ENCODE measurements at places on chromosomes 1 and 21.

- DNase-seq, result no peak
These were observed 16.9 kb downstream of the SLC19A1 start for GRCh38 chr21:45525153-45525909.

- no peak for DNase-seq
These were observed 33.3 kb downstream of the RCC2 start for GRCh38 chr1:17405898-17406759.

- no peak for DNase-seq
These were observed 317.0 kb upstream of the RRP15 start for GRCh38 chr1:217968085-217968484.

DNA sequence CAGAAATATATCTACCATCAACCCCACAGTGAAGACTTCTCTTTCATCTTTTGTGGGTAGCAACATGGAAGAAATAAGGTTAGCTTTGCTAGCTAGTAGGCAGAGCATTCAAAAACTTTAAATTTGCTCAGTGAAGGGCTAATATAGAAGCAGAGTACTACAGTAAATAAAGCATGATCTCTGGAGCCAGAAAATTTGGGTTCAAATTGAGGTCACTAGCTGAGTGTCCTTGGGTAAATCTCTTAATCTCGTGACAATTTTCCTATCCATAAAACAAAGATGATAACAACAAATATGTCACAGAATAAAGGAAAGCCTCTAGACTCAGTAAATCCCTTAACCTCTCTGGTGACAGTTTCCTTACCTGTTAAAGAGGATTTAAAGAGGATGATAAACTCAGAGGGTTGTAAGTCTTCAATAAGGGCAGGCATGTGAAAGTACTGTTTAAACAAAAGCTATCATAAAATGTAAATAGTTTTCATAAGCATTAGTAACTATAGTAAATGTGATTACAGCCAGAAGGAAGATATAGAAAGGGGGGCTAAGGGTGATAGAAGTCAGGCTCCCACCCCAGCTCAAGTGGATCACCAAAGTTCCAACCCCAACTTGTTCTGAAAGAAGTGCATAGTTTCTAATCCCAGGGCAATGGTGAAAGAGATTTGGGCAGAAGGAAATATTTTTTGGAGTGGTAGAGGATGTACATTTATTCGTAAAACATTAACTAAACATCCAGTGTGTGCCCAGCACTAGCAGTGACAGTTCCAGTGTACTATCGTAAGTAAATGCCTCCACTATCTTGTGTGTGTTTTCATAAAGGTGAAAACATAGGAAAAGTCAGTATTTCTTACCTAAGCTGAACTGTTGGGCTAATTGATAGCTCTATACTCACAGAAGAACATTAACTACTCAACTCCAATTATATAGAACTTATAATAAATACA lies 24.8 kb downstream of the TM2D1 start:
- DNase-seq, result no peak

GRCh38 chr1:233587958-233588799 lies 25.7 kb upstream of the KCNK1 start:
- no peak for DNase-seq

- no peak for DNase-seq
These were observed 3.7 kb downstream of the TMCO2 start for GRCh38 chr1:40251456-40251855.

GRCh38 chr1:97791251-97791650 lies 129.6 kb downstream of the DPYD start:
- no peak for DNase-seq

- no peak for DNase-seq
These were observed 41.7 kb downstream of the TMEM53 start for GRCh38 chr1:44632598-44632997.

GRCh38 chr1:37035796-37036666 lies 1.7 kb upstream of the GRIK3 start:
- no peak for DNase-seq

GRCh38 chr1:110348771-110349170 lies 9.6 kb downstream of the RBM15 start:
- no peak for DNase-seq

- DNase-seq, result no peak
These were observed 68.7 kb downstream of the DENND1B start for GRCh38 chr1:197706601-197707000.

GRCh38 chr1:17799642-17800041 lies 44.5 kb downstream of the ACTL8 start:
- no peak for DNase-seq

DNA sequence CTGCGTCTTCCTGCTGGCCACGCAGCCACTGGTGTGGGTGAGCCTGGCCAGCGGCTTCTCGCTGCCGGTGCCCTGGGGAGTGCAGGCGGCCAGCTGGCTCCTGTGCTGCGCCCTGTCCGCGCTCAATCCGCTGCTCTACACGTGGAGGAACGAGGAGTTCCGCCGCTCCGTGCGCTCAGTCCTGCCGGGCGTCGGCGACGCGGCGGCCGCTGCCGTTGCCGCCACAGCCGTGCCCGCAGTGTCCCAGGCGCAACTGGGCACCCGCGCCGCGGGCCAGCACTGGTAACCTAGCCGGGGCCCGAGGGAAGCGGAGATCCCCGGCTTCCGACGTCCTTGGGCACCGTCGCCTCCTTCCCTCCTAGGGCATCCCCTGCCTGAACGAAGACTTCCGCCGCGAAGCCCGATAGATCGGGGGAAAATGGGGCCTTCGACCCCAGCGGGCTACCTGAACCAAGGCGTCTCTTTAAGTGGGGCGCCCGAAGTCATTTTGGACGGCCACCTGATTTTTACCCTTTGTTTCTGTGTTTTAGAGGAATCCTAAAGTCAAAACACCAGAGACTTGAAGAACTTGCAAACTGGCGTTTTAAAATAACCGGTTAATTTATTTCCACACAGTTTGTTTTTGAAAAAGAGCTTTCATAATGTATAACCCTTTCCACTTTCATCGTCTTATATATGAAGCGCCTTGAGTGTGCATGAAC lies 2.0 kb downstream of the GPR88 start:
- no peak for DNase-seq

- no peak for DNase-seq
These were observed 148.4 kb upstream of the HMCN1 start for GRCh38 chr1:185585770-185586169.

DNA sequence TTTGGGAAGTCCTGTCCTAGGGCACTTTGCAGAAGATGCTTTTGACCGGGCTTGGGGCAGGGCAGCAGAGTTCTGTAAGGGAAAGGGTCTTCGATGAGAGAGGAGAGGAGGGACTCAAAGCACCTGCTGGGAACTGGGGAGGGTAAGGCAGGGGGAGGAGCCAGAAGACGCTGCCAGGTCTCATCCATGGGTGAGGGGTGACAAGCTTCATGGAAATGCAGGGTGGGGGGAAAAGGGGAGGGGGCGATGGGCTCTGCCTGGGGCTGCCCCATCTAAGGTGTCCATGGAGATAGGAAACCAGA lies 20.9 kb upstream of the C2CD2 start:
- no peak for DNase-seq

DNA sequence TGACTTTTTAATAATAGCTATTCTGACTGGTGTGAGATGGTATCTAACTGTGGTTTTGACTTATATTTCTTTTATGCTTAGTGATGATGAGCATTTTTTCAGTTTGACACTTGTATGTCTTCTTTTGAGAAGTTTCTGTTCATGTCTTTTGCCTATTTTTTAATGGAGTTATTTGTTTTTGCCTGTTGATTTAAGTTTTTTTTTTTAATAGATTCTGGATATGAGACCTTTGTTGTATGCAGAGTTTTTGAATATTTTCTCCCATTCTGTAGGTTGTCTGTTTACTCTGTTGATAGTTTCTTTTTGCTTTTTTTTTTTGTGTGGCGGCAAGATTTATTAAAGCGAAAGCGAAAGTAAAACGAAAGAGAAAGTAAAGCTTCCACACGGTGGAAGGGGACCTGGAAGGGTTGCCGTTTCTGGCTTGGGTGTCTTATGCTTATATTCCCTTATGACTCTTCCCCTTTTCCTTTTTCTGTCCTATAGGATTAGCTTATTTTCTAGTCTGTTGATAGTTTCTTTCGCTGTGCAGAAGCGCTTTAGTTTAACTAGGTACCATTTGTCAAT lies 67.6 kb downstream of the TBX19 start:
- no peak for DNase-seq

GRCh38 chr1:229657993-229658755 lies 32.1 kb downstream of the URB2 start:
- DNase-seq, result no peak

- no peak for DNase-seq
These were observed 14.1 kb upstream of the TNR start for GRCh38 chr1:175757381-175758015.

GRCh38 chr1:21341517-21342078 lies 51.3 kb upstream of the ECE1 start:
- DNase-seq, result no peak

GRCh38 chr1:209876078-209876800 lies 48.5 kb downstream of the UTP25 start:
- no peak for DNase-seq

GRCh38 chr1:168321945-168322344 lies 41.3 kb downstream of the TBX19 start:
- DNase-seq, result no peak

GRCh38 chr1:201790261-201790660 lies 38.7 kb upstream of the IPO9 start:
- no peak for DNase-seq

DNA sequence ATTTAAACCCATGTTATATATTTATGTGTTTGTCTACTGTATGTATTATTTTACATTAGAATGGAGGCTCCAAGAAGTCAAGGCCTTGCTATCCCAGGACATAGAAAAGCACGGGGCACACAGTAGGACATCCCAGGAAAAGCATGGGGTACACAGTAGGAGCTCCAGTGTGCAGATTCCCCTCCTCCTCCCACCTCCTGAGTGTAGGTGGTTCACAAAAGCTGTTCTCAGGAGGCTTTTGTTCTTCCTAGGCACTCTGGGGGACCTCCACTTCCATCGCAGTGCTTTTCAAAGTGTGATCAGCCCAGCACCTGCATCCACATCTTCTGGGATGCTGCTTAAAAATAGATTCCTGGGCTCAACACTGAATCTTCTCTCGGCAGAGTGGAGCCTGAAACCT lies 30.8 kb upstream of the VTCN1 start:
- DNase-seq, result no peak

DNA sequence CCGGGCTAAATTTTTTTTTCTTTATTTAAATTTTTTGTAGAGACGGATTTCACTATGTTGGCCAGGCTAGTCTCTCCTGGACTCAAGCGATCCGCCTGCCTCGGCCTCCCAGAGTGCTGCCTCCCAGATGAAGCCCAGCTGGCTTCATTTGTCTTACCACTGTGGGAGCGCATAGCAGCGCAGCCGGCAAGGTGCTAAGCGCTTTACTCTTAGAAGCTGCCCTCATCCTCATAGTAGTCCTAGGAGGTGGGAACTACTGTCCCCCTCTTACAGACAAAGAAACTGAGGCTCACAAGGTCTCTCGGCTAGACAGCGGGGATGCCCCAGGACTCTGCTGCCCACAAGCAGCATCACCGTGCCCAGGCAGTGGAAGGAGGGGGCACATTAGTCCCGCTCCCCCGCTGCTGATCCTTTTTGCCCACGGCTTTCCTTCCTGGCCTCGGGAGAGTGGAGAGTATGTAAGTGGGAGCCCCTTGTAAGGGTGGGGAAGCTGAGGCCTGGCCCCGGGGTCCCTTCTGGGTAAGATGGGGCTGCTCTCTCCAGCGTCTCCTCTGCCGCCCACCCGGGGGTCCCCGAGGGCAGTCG lies 726 bp downstream of the TMEM54 start:
- no peak for DNase-seq

GRCh38 chr1:227369102-227369760 lies 50.9 kb upstream of the CDC42BPA start:
- no peak for DNase-seq

DNA sequence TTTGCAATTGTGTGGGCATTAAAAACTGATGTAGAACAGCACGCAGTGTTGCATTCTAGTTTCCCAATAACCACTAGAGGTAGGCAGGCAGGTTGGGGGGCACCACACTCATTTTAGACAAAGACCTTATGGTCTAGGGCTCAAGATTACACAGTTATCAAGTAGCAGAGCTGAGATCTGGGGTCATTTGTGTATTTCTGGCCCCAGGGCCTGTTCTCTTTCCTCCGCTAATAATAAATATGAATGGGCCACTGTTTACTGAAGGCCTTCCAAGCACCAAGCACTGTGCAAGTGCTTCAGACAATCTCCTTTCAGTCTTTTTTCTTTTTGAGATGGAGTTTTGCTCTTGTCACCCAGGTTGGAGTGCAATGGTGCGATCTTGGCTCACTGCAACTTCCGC lies 23.9 kb downstream of the LDLRAD2 start:
- no peak for DNase-seq

DNA sequence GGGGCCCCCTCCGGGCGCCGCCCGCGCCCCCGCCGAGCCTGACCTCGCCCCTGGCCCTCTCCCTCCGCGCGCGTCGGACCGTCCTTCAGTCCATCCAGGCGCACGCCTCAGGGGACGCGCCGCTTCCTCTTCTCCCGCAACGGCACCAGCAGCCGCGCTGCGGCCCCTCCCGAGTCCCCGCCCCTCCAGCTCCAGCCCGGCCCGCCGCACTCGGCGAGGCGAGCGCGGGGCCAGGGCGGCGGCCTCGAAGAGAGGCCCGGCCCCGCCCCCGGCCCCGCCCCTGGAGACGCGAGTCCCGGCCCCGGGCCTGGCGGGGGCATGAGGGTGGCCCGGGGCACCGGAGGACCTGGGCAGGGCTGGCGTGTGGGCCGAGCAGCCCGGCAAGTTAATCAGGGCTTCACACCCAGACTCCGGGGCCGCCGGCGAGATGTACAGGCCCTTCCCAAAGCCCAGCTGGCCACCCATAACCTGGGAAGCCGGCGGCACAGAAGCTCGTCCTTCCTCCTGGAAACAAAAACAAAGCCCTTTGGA lies at the start of gene IGSF3:
IGSF3 (minus strand) TSS at position 159 of the 531 bp plus-strand sequence. CDS start 1,407 bp downstream, outside the sequence.
- no peak for DNase-seq

DNA sequence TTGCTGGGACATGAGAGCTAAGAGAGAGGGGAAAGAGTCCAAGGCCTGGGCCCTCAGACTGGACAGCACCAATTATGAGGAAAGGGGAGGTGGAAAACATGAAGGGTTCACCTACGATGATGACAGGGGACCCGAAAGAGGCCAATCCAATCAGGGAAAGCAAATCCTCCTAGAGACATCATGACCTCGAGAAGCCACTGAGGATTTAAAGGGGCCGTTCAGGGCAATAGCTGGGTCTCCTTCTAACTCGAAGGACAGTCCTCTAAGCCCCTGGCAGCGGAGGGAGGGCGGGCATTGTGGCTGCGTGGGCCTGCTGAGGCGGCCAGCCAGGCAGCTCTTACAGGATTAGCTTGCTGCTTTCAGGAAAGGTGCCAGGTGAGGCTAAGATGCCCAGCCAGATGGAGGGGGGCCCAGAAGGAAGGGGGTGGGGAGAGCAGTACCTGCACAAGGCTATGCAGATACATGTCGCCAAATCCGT lies 7.4 kb downstream of the MEF2D start:
- no peak for DNase-seq

- no peak for DNase-seq
These were observed 6.8 kb downstream of the C1orf167 start for GRCh38 chr1:11768821-11769220.

All from activated naive CD4-positive, alpha-beta T cell (primary cell).